ENCODE measurements at places on chromosomes 1 and 21.

- DNase-seq, result no peak
Measured at GRCh38 chr1:241638909-241639622, 1.1 kb downstream of the CHML start.

DNA sequence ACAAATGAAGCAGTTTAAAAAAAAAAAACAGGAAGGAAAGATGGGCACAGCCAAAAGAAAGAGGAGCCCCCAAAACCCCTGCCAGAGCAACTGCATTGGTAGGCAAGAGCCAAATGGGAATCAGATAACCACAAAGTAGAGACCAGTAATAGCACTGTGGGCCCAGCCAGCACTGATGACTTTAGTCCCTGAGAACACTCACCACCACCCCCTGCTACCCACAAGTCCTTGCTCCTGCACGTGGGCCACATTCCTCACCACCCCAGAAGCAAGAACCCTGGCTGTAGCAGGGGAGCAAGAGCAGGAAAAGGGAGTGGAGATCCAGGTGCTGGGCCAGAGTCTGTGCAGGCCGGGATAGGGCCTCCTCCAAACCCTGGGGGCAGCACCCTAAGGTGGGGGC is 86.1 kb downstream of the RRAGC start:
- DNase-seq, result no peak

GRCh38 chr21:43854773-43855633 is 10.0 kb upstream of the AGPAT3 start:
- no peak for DNase-seq

GRCh38 chr1:94873520-94874351 is 53.2 kb downstream of the CNN3 start:
- DNase-seq, result peak; percentile 91

DNA sequence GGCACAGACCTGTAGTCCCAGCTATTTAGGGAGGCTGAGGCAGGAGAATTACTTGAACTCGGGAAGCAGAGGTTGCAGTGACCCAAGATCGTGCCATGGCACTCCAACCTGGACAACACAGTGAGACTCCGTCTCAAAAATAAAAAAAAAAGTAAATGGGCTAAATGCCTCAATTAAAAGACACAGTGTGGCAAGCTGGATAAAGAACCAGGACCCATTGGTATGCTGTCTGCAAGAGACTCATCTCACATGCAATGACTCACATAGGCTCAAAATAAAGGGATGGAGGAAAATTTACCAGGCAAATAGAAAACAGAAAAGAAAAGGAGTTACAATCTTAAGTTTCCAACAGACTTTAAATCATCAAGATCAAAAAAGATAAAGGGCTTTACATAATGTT is 40.3 kb downstream of the ACBD6 start:
- no peak for DNase-seq

GRCh38 chr1:212973426-212973825 is 23.1 kb downstream of the VASH2 start:
- no peak for DNase-seq

DNA sequence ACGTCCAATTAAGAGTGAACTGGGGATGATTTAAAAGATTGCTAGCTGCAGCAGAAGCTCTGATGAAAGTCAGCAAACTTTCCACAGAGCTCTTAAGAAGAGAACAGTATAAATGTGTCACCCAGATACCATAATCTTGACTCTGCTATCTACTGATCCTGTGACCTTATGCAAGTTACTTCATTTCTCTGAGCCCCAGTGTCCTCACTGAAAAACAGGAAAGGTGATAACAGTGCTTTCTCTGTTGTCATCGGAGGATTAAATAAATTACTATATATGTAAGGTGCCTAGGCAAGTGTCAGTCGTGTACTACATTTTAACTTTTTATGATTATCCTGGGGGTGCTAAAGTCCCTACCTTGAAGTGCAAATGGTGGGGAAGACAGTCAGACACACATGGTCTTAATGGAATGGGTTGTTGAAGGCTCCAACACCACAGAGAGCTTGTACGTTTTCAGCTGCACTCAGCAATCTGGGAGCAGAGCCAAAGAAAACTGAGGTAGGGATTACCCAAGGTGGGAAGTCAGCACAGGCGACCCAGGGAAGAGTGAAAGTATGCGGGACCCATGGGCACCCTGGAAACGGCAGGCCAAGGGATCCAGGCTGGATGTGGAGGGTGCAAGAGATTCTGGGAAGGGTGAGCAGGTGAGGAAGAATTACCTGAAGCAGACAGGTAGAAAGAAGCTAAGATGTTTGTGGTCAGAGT is 82.8 kb downstream of the DTL start:
- DNase-seq, result no peak

DNA sequence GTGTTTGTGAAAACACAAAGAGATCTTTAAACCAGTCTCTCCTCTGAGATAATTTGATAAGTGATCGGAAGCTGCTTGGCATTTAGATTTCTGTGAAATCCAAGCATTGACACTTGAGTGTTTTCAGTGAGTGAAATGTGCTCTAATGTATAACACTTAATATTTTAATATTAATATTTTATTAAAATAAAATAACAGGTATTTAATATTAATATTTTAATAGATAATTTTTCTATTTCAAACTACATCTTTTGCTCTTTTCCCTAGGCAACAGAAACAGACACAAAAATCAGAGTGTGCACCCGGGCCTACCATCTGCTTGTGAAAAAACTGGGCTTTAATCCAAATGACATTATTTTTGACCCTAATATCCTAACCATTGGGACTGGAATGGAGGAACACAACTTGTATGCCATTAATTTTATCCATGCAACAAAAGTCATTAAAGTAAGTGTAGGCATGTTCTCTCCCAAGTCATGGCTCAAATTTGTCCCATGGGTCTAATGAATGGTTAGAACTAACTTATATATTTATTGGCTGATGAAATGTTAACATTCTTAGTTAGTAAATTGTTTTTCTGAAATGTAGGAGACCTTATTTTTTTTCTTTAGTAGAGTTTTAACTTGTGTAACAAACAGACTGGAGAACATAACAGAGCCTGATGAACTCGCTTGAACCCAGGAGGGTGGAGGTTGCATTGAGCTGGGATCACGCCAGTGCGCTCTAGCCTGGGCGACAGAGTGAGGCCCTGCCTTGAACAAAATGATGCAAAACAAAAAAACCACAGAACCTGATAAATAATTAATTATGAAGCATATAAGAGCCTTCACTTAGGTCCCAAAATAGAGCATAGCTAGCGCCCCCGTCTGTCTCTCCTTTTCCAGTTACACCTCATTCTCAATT is 55.2 kb downstream of the MTR start:
- no peak for DNase-seq

GRCh38 chr1:212699625-212700222 is at the start of gene BATF3:
Gene BATF3 (minus strand): TSS chr1:212699840. CDS start chr1:212699762, 78 bp downstream.
- DNase-seq, result peak; percentile 25

- DNase-seq, result peak; percentile 6
Measured at GRCh38 chr1:143625886-143626285, 345.9 kb downstream of the FAM72C start.

DNA sequence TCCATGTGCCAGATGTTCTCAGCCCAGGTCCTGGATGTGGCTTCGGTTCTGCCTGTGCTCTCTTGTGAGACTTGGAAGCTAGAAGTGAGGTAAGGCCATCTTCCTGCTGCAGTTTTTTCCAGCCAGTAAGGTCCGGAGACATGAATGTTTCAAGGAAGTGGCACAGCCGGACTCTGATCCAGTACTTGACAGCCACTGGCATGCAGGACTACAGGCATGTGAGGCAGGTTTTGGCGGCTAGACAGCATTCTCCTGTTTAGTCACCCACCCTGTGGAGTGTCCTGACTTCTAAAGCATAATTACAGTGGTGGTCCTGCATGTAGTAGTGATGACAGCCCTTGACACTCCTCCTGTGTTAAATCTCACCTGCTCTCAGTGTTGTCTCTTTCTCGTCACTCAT is 72.3 kb downstream of the TNFSF4 start:
- no peak for DNase-seq

DNA sequence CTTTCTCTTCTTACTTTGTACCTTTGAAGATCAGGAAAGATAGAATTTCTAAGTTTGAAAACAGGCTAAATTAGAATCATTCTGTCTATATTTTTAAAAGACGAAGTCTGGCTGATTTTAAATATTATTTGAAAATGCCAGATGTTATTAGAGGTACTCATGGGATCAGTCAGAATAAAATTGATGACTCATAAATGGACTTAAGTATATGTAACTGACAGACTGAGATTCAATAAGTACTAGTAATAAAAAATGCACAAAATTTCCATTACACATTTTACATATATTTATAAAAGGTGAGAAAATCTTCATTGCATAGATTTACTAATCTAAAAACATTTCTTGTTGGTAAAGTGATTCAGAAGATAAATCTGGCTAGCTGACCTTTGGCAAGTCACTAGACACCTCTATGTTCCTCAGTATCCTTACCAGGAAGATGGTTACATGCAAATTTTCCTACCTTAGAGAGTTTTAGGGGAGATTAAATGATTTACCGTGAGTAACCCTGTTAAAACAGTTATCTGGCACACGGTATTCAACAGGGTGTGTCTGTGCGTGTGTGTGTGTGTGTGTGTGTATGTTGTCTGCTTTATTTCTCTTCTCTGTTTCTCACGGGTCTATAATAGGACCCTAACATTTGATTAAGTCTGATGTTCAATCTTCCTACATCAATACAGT is 189.0 kb downstream of the RUNX1 start:
- no peak for DNase-seq

GRCh38 chr1:29124366-29125236 is 898 bp upstream of the TMEM200B start:
- DNase-seq, result no peak

DNA sequence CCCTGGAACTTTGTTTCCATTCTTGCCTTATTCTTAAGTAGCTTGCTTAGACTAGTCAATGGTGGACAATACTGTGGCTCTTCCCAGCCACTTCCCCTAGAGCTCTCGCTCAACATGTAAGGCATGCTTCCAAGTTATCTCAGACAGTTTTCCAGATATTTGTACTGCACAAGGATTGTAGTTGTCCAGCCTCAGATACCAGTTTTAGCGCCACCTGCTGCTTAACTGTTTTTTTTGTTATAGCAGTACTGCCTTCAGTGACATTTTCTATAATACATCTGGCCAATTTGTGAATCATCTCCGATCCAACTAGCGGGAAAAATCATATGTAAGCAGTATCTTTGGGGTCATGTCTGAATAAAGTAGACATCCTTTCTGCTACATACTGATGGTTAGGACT is 346.7 kb upstream of the ADGRL4 start:
- peak; percentile 7 for DNase-seq

DNA sequence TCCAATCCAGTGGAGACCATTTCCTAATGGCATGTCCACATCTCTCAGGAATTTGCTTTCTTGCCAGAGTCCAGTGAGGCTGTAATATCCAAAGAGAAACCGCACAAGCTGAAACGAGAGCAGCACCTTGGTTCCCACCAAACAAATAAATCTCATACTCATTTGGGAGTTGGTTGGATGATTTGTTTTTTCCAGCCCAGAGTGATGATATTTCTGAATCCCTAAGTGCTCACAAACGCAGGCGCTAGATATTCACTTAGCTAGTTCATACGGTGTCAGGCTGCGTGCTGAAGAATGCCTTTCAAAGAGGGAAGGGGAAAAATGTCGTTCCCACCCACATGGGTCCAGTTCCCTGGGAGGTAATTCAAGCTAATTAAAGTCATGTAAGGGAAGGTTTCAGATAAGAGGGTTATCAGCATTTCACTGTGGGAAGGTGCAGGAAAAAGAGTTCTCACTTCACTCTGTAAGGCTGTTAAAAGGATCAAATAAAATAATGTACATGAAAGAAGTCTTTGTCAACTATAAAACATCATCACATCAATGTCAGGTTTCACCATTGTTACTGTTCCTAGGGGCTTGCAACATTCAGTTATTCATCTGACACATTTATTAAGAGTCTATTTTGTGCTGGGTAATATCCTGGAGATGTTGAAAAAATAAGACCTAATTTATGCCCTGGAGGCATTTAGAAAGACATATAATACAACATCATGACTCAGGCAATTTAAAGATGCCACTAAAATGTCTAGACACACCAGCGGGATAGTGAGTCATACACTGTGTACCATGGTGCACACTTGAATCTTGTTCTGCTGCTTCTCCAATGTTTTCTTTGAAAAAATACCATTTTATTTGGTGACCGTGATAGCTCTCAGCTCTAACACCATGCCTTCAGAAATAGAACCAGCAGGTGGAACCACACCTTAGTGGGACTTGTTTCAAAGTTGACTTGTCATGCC is 19.3 kb downstream of the DPT start:
- DNase-seq, result no peak

GRCh38 chr1:20636785-20637347 is 3.6 kb downstream of the PINK1 start:
- no peak for DNase-seq

DNA sequence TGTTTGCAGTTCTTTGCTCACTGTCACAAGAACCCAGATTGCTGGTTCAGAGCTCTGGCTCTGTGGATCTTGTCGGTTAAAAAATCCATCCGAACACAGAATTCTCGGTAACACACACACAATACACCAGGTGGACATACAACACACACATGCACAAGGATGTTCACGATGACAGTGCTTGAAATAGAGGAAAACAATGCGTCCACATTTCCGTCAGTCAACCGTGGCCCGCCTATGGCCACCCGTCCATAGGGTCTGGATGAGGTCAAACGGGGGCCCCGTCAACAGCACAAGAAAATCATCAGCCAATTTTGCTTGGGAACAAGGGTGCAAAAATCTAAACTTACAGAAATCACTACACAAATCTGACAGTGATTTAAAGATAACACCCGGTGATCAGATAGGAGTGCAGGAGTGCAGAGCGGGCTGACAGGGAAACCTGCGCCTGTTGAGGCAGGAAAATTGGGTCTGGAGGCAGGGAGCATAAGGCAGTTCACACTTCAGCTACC is 50.4 kb upstream of the SLC19A1 start:
- DNase-seq, result no peak

DNA sequence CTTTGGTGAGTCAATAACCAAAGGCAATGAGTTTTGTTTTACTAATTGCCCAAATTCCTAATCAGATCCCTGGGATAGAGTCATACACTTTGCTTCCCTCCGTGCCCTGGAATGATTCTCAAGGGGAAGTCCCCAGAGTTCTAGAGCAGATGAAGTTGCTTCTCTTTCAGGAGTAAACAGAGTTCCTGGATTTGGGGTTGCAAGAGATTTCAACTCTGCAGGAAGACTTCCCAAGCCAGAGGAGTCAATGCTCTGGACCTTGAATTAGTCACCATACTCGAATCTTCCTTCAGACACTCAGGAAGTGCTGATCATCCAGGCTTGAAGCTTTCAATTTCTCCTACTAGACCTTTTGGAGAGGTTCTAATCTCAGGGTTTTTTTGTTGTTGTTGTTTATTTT is 39.6 kb downstream of the FCER1A start:
- DNase-seq, result no peak

GRCh38 chr1:37354876-37355650 is 119.3 kb upstream of the ZC3H12A start:
- no peak for DNase-seq
